Activated naive CD4-positive, alpha-beta T cell (primary cell): ENCODE measurements at places on chromosomes 12 and 14.

GRCh38 chr14:64501411-64502171, 2.0 kb downstream of the ZBTB25 start:
- DNase-seq, result no peak

GRCh38 chr12:69578283-69578682, 7.0 kb upstream of the CCT2 start:
- DNase-seq, result no peak

- no peak for DNase-seq
Measured at GRCh38 chr12:26187014-26187798, 8.2 kb upstream of the SSPN start.

GRCh38 chr12:7144414-7145120, 14.4 kb downstream of the CLSTN3 start:
- DNase-seq, result no peak

DNA sequence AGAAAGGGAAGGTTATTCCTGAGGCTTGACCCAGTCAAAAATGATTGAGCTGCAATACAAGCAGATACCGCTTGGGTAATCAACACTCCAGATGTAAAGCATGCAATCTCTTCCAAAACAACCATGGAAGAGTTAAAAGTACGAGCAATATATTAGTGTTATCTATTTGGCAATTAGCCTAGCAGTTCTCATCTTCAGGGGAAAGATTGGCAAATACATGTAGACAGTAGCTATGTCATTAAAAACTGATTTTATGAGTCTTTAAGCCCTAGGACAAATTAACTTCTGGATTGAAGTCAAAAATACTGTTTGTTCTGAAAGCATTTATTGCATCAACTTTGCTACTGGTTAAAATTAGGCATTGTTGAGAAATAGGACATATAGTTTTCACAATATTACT, 9.3 kb upstream of the GYS2 start:
- DNase-seq, result no peak

GRCh38 chr12:10140001-10140400, 10.0 kb upstream of the CLEC7A start:
- DNase-seq, result peak; percentile 6

GRCh38 chr12:92128612-92129011, 17.0 kb downstream of the BTG1 start:
- DNase-seq, result no peak

- DNase-seq, result no peak
Measured at GRCh38 chr12:58367041-58367440, 425.7 kb downstream of the ATP23 start.

DNA sequence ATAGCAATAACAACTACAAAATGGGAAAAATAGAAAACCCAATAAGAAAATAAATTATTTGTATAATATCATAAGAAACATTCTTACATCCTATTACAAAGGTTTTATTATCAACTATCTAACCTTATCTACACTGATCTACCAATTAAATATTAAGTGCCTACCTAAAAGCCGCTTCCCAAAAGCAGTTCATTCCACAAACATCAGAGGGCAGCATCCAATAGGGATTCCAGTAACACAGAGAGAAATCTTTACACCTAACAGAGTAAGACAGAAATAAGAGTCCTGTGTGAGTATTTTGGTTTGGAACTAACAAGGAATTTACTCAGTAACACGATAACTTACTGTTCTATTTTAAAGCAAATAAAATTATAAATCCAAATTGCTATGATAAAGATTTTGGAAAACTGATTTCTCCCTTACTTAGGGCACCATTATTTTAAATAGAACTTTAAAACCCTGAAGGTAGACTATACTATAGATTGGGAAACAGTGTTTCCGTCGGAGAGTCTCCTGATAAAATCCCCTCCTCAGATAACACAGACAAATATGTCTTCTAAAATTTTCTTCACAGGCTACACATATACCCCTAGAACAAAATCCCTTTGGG, 15.0 kb downstream of the GXYLT1 start:
- DNase-seq, result no peak

GRCh38 chr14:75322746-75323145, 44.1 kb downstream of the FOS start:
- no peak for DNase-seq

GRCh38 chr14:20499881-20500280, 5.5 kb upstream of the RNASE10 start:
- DNase-seq, result no peak

- no peak for DNase-seq
Measured at GRCh38 chr12:26231470-26231869, 36.1 kb downstream of the SSPN start.

DNA sequence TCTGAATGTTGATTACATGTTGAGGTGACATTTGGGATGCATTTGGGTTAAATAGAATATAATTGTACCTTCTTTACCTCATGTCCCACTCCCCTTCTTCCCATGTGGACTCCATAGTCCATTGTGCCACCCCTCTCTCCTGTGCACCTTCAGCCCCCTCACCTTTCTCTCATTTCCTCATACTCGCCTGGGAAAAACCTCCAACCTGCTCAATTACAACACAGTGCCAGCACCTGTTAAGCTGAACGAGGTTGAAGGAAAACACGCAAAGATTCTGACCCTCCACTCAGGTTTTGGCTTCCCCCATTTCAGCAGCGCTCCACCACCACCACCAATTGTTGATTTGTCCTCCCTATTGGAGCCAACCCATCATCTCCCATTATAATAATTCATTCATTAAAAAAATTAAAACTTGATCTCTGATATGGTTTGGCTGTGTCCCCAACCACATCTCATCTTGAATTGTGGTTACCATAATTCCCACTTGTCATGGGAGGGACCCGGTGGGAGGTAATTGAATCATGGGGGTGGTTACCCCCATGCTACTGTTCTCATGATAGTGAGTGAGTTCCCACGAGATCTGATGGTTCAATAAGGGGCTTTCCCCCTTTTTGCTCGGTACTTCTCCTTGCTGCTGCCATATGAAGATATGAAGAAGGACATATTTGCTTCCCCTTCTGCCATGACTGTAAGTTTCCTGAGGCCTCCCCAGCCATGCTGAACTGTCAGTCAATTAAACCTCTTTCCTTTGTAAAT, 33.7 kb upstream of the PPP2R5C start:
- DNase-seq, result no peak

GRCh38 chr14:29163109-29163508, 396.5 kb downstream of the FOXG1 start:
- no peak for DNase-seq

GRCh38 chr12:115440438-115440837, 756.5 kb upstream of the TBX3 start:
- DNase-seq, result no peak

- no peak for DNase-seq
Measured at GRCh38 chr12:49974231-49974675, 1.5 kb downstream of the AQP6 start.

DNA sequence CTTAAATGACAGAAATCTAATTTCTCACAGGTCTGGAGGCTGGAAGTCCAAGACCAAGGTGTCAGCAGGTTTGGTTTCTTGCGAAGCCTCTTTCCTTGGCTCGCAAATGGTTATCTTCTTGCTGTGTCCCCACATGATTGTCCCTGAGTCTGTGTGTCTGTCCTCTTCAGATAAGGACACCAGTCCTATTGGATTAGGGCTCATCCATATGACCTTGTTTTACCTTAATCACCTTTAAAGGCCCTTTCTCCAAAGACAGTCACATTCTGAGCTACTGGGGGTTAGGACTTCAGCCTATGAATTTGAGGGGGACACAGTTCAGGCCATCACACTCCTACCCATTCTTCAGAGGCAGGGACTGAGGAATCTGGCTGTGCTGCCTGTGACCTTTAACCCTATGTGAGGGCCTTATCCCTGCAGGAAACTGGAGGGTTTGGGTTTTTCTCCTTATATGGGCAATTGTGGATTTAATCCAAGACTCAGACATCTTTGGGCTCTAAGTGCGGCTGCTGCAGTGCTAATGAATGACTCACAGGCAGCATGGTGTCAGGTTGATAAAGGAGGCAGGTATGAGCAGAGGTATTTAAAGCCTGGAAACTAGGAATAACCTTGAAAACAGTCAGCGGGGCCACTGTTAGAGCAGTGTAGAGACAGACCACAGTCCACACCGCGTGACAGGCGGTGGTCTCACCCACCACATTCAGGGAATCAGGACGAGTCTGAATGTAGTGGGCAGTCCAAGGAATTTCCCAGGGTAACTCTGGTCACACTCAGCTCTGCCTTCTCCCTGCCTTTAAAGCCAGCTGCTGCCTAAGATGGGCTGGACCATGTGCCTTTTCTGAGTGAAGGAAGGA, 10.2 kb downstream of the TPCN1 start:
- DNase-seq, result no peak

GRCh38 chr14:92513204-92513965, at the start of gene RIN3:
Gene RIN3, plus strand, starts transcription at chr14:92513781. Its CDS starts 152 bp downstream, at chr14:92513933.
- DNase-seq, result no peak

GRCh38 chr12:76634133-76634532, 74.6 kb upstream of the OSBPL8 start:
- DNase-seq, result no peak

- no peak for DNase-seq
Measured at GRCh38 chr12:11826574-11826973, 177.1 kb downstream of the ETV6 start.

DNA sequence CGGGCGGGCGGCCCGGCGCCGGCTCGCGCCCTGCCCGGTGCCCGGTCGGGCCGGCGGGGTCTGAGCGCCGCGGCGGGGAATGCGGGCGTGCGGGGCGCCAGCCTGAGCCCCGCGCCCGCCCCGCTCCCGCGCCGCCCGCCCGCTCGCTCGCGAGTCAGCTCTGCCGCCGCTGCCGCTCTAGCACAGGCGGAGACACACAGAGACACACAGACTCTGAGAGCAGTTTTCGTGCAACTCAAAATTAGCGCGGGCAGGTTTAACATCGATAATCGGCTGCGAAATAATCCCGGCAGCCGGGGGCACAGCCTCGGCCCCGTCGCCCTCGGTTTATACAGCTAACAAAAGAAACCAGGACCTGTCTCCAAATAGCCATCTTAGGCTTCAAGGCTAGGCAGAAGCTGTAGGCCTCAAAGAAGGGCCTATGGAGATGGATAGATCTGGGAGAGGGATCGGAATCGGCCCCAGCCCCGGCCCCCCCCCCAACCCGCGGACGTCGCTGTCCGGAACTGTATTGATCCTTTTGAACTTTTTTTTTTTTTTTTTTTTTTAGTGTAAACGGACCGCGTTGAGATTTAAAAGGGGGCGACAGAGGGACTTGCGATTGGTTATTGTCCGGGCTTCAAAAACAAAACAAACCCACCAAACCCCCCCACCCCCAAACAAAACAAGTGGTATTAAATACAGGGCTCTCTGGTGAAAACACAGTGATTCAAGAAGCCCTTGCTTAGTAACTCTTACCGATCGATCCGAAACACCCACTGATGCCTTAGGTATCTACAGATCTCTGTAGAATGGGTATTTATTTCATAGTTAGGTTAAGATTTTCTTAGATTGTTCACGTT, 1.1 kb downstream of the ARID2 start:
- DNase-seq, result peak; percentile 58

DNA sequence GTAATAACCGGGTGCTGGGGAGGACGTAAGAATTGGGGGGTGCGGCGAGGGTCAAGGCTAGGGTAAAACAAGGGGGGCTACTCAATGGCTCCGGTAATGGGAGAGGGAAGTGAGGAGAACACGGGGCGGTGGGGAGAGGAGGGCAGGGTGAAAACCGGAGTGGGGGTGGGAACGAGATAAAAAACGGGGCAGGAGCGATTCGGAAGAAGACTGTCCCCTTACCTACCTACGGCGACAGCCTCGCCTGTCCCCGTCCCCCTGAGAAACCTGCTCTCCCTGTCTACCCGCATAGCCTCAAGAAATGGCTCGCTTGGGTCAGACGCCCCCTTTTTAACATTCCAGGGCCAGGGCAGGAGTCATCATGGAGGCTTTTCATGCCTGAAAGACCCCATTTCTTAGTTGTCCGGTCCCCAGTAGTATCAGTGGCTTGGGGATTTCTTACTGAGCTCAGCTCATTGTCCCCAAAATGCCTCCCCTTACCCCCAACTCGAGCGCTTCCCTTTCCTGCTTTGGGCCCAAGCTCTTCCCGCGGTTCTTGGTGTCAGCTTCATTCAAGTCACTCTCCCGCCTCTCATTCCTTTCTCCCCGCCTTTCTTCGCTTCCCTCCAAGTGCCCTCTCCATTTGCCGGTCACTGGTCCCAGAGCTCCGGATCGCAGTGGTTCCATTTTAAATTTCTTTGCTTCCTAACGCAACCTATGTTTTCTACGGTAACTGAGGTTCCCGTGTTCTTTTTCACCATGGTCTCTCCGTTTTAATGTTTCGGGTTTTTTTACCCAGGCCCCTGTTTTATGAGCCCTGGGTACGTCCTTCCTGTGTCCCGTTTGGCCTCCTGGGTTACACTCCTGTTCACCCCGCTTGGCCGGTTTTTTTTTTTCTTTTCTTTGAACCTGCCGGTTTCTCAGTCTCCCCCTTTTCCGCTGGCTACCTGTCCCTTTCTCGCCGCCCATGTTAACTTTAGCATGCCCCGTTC, 1.2 kb upstream of the WSB2 start:
- no peak for DNase-seq

DNA sequence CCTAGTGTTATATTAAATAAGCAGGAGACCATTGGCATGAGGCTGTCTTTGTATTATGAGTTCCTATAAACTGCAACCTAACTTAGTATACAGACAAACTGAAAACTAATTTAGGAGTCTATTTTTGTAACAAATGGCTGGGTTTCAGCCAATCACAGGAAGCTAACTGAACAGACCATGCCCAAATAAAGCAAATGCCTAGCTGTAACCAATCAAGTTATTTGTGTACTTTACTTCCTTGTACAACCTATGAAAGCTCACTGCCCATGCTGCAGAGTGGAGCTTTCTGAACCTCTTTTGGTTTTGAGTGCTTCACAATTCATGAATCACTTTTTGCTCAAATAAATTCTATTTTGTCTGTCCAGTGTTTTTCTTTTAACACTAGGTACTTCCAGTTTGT, 41.6 kb downstream of the GUCY2C start:
- DNase-seq, result no peak

GRCh38 chr12:30835216-30835615, 80.5 kb upstream of the CAPRIN2 start:
- no peak for DNase-seq

- DNase-seq, result no peak
Measured at GRCh38 chr14:54686219-54686870, 119.4 kb downstream of the SAMD4A start.

DNA sequence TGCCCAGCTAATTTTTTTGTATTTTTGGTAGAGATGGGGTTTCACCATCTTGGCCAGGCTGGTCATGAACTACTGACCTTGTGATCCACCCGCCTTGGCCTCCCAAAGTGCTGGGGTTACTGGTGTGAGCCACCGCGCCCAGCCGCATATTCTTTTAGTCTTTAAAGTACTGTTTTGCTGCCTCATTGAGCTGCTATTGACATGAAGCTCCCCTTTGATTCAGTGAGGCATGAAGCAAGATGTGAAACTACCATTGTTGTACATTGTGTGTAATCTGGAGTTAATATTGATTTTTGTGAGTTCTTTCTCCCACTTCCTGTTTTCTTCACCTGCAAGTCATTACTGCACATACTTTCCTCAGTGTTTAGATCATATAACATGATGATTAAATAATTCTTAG, 80.8 kb downstream of the MNAT1 start:
- no peak for DNase-seq
